Activated naive CD8-positive, alpha-beta T cell treated with anti-CD3 and anti-CD28 coated beads, Interleukin-2, amount 50 U/mL, for 16 hours (primary cell): ENCODE measurements at places on chromosomes 1 and 21.

GRCh38 chr1:98121646-98122045 lies 200.8 kb upstream of the DPYD start:
- DNase-seq = no peak

- DNase-seq = no peak
Measured at GRCh38 chr1:113786069-113786468, 26.2 kb downstream of the RSBN1 start.

GRCh38 chr1:204127597-204128242 lies 24.1 kb downstream of the ETNK2 start:
- no peak for DNase-seq

DNA sequence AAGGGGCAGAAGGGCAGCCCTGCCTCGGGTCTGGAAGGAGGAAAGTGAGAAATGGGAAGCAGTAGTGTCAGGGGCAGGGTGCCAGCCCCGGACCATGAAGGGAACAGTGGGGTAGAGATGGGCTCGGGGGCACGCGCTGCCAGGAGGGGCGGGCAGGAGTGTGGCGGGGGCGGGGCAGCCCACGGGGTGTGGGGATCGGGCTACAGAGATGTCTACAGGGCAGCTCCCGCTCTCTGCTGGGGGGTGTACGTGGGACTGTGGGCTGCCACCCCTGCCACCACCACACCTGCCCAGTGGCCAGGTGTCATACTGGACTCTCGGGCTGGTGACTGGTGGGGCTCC lies 7.4 kb downstream of the ARHGEF16 start:
- no peak for DNase-seq

DNA sequence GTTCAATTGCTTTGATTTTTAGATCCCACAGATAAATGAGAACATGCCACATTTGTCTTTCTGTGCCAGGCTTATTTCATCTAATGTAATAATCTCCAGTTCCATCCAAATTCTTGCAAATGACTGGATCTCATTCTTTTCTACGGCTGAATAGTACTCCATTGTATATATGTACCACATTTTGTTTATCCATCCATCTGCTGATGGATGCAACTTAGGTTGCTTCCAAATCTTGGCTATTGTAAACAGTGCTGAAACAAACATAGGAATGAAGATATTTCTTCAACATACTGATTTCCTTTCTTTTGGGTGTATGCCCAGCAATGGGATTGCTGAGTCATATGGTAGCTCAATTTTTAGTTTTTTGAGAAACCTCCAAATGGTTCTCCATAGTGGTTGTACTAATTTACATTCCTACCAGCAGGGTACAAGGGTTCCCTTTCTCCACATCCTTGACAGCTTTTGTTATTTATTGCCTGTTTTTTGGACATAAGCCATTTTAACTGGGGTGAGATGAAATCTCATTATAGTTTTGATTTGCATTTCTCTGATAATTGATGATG lies 344.4 kb downstream of the KCTD3 start:
- no peak for DNase-seq

GRCh38 chr1:245984390-245985155 lies 522.5 kb downstream of the SMYD3 start:
- no peak for DNase-seq

DNA sequence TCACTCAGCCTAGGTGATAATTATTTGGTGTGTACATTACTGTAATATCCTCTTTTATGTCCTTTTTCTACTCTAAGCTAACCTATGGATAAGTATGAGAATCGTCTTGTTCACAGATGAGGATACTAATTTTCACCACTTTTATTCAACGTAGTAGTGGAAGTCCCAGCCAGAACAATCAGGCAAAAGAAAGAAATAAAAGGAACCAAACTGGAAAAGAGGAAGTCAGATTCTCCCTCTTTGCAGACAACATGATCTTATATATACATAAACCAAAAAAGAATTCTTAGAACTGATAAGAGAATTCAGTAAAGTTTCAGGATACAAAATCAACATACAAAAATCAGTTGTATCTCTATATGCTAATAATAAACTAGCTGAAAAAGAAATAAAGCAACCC lies 12.6 kb upstream of the RGL1 start:
- no peak for DNase-seq

GRCh38 chr1:109061183-109061582 lies 14.6 kb downstream of the TAF13 start:
- DNase-seq = no peak

GRCh38 chr1:168572633-168573032 lies 3.8 kb upstream of the XCL1 start:
- no peak for DNase-seq

GRCh38 chr1:36156329-36157114 lies 562 bp downstream of the MAP7D1 start:
- DNase-seq = no peak

GRCh38 chr1:63643926-63644325 lies 50.7 kb downstream of the PGM1 start:
- no peak for DNase-seq

DNA sequence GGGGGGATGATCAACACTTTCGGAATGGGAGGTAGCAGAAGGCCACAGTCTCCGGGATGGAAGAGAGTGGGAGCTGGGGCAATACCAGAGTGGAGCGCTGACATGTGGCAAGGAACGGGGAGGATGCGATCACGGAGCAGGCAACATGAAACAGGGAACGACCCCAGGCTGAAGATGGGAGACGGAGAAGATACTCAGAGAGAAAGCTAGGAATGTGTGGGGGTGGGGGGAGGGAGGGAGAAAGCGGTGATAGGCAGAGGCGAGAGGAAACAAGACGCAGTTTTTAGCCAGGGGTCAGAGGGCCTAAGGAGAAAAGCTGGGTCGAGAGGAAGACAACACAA lies 577 bp downstream of the RAB3GAP2 start:
- no peak for DNase-seq

- no peak for DNase-seq
Measured at GRCh38 chr1:18640228-18641004, 9.8 kb downstream of the PAX7 start.

- DNase-seq = no peak
Measured at GRCh38 chr1:117284399-117285215, 73.9 kb upstream of the VTCN1 start.

- DNase-seq = no peak
Measured at GRCh38 chr1:220221269-220221668, 51.0 kb downstream of the RAB3GAP2 start.

GRCh38 chr1:91406773-91407389 lies 2.2 kb upstream of the HFM1 start:
- no peak for DNase-seq

GRCh38 chr1:89005286-89006151 lies 13.1 kb upstream of the KYAT3 start:
- no peak for DNase-seq

- DNase-seq = no peak
Measured at GRCh38 chr1:3040004-3040403, 18.7 kb downstream of the ACTRT2 start.

DNA sequence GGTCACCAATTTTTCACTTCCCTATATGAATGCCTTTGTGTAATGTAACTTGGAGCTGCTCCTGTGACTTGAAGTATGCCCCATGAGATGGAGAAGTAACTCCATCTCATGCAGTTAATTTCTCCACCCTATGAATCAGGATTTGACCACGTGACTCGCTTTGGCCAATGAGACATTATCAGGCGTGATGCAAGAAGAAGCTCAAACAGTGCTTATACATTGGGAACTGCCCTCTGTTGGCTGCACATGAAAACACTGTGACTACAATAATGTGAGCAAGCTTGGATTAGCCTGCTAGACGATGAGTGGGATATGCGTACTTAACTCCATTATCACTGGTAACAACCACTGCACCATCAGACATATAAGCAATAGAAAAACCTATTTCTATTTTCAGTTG lies 684.4 kb downstream of the PLA2G4A start:
- DNase-seq = no peak

GRCh38 chr1:36522021-36522420 lies 39.3 kb upstream of the CSF3R start:
- no peak for DNase-seq

DNA sequence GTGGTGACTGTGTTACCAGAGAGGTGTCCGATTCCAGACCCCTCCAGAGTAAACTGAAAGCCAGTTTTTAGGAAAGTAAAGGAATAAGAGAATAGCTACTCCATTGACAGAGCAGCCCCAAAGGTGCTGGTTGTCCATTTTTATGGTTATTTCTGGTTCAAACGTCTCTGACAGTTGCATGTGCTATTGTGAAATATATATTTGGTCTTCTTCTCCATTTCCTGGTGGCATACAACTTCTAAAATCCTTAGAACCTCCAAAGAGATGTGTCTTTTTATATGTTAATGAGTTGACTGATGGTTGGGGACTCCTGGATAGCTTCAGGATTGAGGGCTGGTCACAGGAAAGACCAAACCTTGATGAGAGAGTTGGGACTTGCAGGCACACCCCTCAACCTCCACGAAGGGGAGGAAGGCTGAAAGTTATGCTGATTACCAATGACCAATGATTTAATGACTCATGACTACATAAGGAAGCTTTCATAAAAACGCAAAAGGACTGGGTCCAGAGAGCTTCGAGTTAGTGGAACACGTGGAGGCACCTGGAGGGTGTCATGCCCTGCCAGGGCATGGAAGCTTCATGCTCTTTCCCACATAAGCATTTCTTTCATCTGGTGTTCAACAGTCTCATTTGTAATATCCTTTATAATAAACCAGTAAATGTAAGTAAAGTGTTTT lies 100.7 kb downstream of the SLC16A1 start:
- DNase-seq = no peak

DNA sequence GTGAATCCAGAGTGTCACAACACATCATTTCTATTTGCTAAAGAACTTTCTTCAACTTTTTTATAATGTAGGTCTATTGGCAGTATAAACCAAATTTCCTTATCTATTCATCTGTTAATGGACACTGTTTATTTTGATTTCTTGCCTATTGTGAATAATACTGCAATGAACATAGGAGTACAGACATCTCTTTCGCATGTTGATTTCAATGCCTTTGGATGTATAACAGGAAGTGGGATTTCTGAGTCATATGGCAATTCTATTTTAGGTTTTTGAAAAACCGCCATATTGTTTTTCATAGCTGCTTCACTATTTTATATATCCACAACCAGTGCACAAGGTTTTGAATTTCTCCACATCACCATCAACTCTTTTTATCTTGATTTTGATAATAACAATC lies 198.7 kb downstream of the KCNT2 start:
- DNase-seq = no peak

GRCh38 chr1:201253411-201253810 lies 29.9 kb upstream of the PKP1 start:
- no peak for DNase-seq

GRCh38 chr21:28444557-28444956 lies 548.1 kb downstream of the LTN1 start:
- no peak for DNase-seq

DNA sequence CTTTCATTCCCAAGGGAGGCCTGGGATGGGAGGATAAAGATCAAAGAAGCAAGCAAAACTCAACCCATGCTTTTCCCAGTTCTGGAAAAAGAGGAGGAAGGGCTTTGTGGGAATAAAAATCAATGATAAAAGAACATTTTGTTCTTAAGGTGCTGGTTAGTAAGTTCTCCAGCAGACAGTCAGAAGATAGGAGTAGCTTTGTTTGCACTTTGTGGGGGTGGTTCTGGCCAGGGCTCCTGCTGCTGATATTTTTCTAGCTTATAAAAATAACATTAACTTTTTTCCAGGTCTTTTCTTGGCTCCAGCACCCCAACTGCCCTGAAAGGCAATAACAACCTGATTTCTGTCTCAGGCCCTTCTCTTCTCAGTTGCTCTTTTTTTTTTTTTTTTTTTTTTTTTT lies 220.0 kb downstream of the FGGY start:
- no peak for DNase-seq

DNA sequence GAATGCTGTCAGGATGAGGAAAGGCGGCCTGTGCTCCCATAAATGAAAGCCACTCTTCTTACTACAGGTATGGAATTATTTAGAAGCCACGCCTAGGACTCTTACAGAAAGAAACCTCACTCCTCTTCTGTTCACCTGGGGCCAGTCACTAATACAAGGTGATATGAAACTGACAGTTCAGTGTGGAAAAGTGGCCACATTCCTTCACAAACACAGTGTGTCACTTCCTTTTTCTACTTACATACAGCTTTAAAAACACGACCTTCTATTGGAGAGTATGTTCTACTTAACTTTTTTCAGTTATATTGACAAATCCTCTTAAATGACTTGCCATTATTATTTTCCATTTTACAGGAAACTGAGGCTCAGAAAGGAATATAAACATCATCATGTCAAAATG lies 163.1 kb downstream of the PCNX2 start:
- DNase-seq = no peak

DNA sequence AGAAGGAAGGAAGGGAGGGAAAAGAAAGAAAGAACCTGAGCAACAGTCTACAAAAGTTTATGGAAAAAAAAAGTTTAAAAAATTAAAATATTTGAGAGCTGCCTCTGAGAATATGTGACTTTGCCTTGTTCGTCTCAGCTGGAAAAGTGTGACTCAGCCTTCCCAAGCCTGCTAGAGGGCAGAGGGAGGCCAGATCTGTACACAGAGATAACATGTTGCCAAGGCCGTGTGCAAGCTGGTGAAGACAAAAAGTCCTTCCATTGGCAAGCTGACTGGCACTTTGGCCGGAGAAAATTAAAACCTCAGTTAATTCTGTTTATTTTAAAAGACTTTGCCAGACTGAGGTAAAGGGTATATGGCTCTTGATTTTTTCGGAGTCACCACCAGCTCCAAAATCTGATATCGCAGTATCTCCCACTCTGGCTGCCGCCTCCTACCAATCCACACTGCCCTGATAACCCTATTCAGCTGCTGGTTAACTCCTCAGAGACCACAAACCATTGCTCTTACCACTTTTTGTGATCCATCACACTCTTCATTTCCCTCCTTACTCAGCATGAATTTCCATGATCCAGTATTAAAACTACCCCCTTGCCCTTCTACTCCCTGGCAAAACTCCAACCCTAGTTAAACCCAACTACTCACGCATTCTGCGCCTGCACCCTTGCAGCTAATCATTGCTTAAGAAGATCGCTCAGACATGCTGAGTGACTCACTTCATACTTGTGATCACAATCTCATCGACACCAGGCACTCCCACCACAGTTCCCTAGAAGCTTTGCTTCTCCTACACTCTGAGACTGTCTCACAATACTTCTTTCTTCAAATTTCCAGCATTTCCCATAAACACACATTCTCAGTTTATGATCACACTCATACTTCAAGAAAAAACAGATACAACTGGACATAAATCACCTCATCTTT lies 5.7 kb upstream of the PPP1R15B start:
- DNase-seq = no peak

DNA sequence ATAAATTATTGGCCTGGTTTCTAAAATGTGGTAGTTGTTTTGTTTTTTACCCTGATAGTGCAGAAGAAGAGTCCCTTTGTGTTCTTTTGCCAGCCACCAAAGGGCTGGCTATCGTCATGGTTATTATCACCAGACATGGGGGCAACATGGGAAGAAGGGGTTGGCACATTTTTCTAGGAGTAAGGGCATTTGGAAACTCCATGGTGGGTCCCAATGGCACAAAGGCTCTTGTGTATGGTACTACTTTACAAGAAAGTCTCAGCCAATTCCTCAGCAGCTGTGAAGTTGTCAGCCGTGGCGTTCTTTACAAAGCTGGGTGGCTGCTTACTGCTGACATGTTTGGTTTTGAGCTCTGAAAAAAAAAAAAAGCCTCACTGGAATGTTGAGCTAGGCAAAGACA lies 330.4 kb upstream of the ESRRG start:
- no peak for DNase-seq
